ENCODE measurements at places on chromosomes 4 and X. TPM values are rescaled to one million over a fixed set of nuclear protein-coding genes. Genes with fewer than 3 reads are reported as not detected.

DNA sequence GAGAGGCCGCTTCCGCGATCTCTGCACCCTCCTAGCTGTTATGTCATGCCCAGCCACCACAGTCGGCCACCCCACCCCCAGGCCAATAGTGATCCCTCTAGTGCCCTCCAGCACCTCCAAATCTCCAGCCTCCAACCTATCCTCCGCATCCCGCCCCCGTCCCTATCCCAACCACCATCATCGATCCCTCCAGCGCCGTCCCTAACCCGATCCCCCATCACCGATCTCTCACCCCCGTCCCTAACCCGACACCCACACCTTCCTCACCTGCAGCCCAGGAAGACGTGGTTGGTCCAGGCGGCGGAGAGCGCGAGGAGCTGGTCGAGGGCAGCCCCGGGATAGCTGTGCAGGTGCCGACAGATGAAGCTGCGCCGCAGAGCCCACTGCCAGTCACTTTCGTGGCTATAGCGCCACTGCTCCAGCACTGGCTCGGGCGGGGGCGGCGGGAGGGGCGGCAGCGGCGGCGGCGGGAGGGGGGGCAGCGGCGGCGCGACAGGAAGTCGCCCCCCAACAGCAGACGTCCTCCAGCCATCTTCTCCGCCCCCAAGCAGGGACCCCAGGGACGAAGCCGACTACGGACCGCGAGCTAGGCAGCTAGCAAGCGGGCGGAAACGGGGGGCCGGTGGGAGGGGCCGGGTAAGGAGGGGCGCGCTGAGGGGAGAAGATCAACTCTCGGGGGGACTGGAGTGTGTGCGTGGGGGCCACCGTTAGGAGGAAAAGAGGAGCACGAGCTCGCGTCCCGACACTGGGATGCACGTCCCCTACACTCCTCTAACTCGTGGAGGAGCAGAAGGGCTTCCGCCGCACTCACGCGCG is 552 bp downstream of the NKRF start:
- DNase-seq = no peak

- DNase-seq = no peak
These were observed at the start of gene RNF212 for GRCh38 chr4:1113311-1114009. Gene RNF212 (minus strand): TSS chr4:1113564. CDS start chr4:1113464, 100 bp downstream.

DNA sequence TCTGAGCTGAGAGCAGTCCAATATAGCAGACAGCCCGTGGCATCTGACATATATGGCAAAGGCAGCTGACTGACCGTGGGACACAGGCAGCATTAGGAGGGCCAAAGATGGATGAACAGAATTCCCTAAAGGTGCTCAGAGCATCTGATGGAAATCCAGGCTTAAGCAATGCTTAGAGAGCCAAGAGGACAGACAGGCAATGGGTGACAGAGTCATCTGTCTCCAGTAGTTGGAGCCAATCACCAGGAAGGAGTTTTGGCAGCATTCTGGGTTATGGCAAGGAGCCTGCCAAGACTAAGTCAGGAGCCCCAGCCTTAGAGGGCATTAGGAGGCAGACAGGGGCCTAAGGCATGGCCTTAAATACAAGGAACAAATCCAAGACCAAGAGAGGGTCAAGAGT is 153.3 kb upstream of the USP9X start:
- DNase-seq = no peak

- DNase-seq = no peak
These were observed 11.2 kb upstream of the ADD1 start for GRCh38 chr4:2832309-2832980.

DNA sequence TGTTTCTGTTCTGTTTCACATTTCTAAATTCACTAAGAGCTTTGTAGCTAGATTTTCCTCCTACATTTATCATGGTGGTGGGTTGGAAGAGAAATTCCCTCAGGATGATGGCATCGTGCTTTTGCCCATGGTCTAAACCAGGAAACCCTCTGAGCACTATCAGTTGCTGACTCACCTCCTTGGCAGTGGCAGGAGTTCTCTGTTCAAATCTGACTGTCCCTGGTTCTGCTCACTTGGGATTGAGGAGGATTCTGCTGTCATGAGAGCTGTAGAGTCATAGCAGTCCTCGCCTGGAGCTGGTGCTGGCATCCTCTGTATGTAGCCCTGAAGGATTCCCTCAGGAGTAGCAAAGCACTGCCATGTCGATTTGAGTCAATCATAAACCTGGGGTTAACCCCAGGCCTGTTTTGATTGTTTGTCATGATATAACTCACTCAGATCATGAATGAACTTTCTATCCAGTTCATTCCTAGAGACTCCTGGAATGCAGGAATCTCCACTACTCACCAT is 9.4 kb downstream of the TEX13A start:
- no peak for DNase-seq

DNA sequence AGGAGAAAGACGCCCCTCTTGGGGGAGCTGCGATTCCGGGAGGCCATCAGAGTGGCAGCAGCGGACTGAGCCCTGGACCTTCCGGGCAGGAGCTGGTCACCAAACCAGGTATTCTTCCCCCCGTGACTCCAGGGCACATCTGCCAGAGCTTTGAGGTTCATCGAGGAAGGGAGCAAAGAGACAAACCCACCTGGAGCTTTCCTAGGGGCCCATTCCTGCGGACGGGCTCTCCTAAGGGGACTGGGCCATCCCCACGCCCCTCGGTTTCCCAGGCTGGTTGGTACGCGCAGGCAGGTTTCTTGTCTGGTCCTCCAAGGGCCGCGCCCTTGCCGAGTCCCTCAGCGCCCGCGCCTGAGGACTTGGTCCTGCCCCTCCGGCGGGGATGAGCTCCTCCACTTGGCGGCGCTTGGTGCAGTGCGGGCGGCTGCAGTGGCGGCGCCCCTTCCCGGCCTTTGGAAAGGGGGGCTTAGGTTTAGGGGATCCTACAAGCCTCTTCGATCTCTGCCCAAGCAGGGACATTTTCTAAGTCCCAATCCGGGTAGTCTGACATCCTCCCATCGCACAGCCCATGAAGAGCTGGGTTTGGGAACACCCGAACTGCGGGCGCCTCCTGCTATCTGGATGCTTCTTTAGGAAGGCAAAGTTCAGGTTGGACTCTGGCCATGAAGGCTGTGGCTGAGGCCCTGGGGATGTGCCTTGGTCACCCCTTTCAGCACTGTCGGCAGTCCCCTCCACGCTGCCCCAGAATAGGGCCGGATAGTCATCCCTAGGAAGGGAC is 538 bp downstream of the STBD1 start:
- no peak for DNase-seq

DNA sequence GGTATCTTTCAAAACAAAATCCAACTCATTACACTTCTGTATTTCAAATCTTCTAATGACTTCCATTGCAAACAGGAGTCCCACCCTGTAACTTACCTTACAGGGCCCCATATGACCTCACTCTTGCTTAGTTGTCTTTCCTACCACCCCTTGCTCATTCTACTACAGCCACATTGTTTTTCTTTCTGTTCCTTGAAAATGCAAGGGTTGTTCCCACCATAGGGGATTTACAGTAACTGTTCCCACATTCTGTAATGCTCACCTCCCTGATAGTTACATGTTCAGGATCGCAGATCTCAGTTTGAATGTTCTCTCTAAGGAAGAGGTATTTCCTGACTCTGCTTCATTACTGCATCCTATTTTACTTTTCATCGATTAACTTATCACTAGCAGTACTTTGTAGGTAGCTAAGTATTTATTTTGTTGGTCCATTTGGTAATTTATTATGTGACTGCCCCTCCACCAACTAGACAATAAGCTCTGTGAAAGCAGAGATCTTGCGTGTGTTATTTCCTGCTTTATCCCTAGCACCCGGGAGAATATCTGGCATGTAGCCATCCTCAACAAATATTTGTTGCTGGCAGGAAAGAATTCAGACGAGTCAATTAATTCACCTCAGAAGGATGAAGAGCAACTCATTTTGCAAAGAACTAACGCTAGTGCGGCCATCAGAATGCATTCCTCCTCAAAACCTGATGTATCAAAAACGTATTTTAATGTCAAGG is 21.4 kb downstream of the MAOB start:
- peak; percentile 52 for DNase-seq

DNA sequence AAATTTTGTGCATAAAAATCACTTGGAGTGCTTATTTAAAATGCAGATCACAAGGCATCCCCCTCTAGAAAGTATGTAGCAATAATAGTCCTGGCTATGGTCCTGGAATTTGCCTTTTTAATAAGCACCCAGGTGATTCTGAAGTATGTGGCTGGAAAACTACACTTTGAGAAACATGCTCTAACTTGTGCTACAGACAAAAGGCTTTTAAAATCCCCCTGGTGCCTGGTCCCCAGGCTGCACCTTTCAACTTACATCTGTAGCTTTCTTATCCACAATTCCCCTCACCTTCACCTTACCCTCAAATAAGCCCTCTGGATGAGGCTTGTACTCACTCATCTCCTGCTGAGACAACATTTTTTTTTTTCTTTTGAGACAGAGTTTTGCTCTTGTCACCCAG is 21.1 kb downstream of the ART3 start:
- DNase-seq = no peak

DNA sequence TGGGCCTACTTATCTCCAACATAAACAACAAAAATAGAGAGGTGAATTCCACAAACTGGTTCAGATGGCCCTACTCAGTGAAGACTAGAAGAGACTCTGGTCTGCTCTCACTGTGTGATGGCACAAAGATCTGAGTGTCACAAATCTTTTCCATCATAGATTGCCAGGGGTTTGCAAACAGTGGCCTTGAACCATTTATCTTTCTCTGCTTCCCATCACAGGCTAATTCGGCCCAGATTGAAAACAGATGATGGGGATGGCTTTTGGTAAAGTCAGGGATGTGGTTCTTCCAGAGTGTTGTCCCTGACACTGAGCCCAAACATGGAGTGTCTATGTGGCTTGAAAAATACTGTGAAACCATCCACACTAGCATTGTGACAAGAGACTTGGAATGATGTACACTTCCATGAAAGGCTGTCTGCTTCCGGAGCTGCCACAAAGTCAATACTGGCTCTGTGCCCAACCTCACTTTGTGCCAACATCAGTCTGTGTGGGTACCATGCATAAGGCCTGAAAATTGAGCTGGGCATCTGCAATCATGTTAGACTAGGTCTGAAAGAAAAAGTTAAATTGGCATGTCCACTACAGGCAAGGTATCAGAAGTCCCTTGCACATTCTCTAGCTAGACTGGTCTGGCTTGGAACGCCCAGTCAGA is 25.2 kb upstream of the PLAC1 start:
- no peak for DNase-seq

- peak; percentile 84 for DNase-seq
These were observed 78.3 kb upstream of the ATXN3L start for GRCh38 chrX:13397878-13398818.

GRCh38 chr4:126495163-126495752 is 1137.5 kb upstream of the INTU start:
- DNase-seq = no peak

GRCh38 chr4:104519588-104519987 is 24.9 kb upstream of the CXXC4 start:
- DNase-seq = no peak

DNA sequence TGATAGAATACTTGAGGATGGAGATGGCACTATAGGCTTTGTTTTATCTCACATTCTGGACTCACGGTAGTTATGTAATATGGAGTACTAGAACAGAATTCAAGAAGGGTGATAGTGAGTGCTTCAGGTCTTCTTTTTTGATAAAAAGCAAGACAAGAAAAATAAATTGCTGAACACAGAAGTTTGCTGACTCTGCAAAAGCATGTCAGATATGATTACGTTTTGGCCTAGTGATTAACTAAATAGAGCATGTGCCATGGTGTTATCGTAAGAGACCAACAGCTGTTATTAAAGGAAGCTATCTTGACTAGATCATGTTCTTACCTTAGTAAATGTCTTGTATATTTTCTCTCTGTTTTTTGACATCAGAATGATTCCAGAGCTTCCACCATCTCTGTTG is 436.9 kb upstream of the LCORL start:
- no peak for DNase-seq

GRCh38 chr4:112069110-112069509 is 76.1 kb upstream of the FAM241A start:
- no peak for DNase-seq

DNA sequence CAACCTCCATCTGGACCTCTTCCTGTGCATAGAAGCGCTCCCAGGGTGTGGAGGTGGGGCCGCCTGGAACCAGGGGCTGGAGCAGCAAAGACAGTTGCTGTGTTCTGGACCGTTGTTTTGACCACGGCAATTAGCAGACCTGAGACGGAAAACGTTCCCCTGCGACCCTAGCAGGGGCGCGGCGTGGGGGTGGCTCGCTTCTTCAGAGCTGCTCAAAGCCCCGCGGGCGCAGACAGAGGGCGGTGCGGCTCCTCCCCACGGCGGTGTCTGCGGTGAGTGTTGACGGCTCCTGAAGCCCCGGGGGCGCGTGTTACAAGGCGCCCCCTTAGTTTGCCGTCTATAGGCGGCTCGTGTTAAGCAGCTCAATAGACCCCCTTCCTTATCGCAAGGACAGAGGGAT is 79.2 kb downstream of the TRIML1 start:
- no peak for DNase-seq

GRCh38 chrX:49237060-49237459 is 1.8 kb downstream of the CCDC22 start:
- DNase-seq = no peak

DNA sequence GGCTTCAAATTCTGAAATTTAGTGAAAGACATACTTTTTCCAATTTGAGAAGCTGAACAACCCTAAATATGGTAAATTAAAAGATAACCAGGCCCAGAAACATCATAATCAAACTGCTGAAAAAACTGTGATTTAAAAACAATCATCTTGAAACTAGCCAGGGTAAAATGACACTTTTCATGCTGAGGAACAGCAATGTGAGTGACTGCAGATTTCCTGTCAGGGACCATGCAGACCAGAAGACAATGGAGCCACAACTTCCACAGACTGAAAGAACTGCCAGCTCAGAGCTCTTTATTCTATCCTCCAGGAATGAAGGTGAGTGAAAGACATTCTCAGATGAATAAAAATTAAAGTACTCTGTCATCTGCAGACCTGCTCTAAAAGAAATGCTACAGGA is 73.3 kb downstream of the NAT8L start:
- DNase-seq = no peak

DNA sequence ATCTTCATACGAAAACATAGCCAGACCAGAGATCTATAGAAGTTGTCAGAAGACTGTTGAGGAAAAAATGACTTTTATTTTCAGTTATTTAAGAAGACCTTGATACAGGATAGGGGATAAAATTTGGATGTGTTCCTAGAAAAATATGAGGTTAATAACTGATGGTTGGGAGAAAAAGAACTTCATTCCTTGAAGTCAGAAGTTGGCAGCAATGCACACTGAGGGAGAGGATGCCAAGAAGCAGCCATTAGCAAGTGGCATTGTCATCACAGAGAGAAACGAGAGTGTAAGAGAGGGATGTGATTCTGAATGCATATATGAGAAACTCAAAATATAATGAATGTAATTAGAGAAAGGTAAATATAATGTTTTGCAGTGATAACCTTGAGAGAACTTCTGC is 382.1 kb upstream of the EPHA5 start:
- DNase-seq = no peak

CDK16 gene
- total RNA-seq = 112 TPM

SEPSECS gene
- 4.8 TPM for total RNA-seq

RASSF6 gene
- total RNA-seq = not detected

DCAF8L2 gene
- not detected for total RNA-seq

ASIC5 gene
- total RNA-seq = not detected

ANK2 gene
- 4.1 TPM for total RNA-seq

JAKMIP1 gene
- total RNA-seq = not detected

CT45A1 gene
- not detected for total RNA-seq

DGKK gene
- not detected for total RNA-seq

NKX3-2 gene
- not detected for total RNA-seq

BTK gene
- total RNA-seq = not detected

PGM2 gene
- 32.1 TPM for total RNA-seq

MAGEA11 gene
- total RNA-seq = not detected

Data from glomerular endothelial cell (primary cell).